ENCODE measurements at places on chromosomes 5 and 9.

DNA sequence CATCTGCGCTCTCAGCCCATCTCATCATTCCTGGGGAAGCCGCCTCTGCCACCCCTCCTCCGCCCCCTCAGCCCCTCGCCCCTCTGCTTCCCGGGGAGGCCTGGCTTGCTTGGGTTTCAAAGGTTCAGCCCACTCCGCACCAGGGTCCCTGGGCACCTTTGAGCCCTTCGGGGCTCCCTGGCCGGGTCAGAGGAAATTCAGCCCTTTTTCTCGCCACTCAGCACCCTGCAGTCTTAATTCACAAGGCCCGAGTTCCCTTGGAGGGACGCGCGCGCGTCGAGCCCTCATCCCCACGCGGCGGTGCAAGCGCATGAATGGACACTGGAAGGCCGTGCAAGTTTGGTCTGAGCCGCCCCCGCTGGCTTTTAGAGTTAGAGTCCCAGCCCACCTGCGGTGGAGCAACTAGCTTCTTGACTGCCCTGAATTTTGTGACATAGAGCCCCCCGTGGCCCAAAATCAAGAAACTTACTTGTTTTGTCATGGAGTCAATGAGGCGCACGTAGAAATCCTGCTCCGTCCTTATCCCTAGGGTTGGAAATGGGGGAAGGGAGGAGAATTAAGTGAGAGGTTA is 4.5 kb downstream of the EBF1 start:
- DNase-seq = no peak

- no peak for DNase-seq
Measured at GRCh38 chr9:136230773-136231172, 14.8 kb downstream of the QSOX2 start.

DNA sequence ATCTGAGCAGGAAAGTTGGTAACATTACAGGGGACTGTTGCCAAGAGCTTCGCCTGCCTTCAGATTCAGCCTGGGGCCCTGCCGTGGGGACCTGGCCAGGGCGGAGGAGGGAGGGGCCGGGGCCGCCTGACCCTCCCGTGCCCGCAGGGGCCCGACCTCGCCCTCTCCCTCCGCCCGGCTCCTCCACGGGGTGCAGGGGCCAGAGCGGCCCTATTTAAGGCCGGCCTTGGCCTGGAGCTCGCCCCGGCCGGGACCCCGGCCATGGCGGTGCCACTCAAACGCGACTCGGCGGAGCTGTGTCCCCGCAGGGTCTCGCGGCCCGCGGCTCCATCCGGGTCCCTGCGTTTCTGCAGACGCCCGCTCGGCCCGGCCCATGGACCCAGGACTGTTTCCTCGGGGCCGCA is 757 bp downstream of the TMEM250 start:
- DNase-seq = no peak

GRCh38 chr9:109043578-109043977 is 30.3 kb upstream of the CTNNAL1 start:
- no peak for DNase-seq

DNA sequence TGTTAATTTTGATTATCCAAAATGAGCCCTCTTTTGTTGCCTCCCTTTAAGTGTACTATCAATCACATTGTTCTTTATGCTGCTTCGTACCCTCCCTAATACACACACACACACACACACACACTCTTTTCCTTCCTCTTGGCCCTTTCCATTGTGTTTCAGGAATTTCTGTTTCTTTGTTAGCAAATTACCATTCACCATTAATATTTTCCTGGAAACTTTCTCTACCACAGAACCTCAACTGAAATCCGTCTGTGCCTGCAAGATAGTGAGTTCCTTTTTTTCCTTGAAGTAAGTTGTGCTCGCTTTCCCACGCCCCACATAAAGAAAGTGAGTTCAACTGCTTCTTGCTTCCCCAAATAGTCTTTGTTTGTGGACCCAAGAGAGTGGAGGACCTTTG is 61.8 kb downstream of the SMIM15 start:
- no peak for DNase-seq

GRCh38 chr9:34384368-34385165 is 7.9 kb upstream of the MYORG start:
- DNase-seq = no peak

DNA sequence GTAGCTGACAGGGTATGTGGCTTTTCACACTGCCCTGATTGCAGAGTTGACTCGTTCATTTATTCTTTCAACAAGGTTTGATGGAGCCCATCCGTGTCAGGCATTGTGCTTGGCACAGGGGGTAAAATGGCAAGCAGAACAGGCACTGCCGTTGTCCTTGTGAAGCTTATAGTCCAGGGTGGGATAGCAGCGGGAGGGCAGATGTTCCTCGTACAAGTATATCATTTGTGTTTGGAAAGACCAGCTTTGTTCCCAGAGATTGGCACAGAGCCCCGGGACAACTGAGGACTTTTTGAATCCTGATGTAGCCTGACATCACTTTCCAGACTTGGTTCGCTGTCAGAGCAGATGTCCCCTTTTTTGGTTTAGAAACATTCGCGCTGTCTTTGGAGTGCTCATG is 50.9 kb downstream of the MVB12B start:
- no peak for DNase-seq

DNA sequence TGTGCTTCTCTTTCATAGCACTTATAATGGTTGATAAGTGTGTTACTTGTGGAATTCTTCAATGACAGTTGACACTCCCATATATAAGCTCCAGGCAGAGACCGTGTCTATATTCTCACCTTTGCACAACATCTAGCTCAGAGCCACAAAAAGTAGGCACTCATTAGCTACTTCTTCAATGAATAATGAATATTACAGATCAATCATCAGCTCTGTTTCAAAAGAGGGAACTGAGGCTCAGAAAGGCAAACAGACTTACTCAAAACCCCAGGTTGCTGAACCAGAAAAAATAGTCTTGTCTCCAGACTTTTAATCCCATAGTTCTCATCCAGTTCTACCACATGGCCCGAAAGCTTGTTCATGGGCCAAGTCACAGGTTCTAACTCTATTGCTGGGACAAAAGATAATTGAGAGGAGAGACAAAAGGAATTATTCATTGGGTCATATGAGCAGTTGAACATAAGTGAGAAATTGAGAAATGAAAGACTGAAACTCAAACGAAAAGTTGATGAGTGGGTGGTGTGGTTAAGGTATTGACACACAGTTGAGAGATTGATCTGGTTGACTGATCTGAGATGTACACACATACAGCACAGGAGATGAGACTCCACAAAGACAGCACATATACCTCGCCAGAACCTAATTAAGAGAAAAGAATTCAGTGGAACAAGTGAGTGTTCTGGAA is 381.6 kb downstream of the EFNA5 start:
- peak; percentile 1 for DNase-seq

- peak; percentile 88 for DNase-seq
Measured at GRCh38 chr9:34701769-34702736, 7.9 kb downstream of the CCL21 start.

GRCh38 chr9:129885018-129885669 is 49.9 kb downstream of the USP20 start:
- peak; percentile 57 for DNase-seq

DNA sequence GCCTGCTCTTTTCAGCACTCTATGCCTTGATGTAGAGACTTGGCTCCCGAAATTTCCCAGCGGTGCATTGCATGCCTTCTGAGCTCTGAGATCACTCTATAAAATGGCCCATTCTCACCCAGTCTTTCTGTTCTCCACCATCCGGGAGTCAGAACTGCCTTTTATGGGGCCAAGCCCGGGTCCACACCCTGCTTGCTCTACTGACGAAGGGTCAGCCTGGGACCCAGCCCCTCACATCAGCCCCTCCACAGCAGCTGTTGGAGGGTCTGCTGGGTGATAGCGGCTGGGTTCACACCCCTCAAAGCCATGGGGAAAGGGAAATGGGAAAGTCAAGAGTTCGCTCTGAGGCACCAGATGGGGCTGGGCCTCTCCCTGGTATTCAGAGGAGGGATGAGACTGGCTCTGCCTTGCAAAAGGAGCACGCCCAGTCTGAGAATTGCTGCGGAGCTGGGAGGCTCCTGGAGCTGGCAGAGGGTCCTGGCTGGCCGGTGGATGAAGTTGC is 66.0 kb upstream of the ORM1 start:
- DNase-seq = no peak

- DNase-seq = no peak
Measured at GRCh38 chr5:79011219-79011836, 26.2 kb upstream of the ARSB start.

DNA sequence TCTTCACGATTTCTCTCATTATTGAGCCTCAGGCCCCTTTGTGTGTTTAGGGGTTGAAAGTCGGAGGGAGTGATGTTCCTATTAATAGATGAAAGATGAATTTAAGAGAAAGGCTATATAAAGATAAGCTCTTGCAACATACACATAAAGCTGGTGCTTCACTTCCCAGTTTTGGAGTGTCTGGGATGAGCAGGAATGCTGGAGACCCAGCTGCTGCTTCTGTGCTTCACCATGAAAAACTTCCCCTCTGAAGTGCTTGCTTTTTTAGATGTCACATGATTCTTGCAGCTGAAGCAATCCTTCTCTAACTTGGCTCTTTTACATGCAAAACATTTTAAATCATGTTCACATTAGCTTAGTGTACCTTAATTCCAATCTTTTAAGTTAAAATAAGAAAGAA is 19.7 kb upstream of the SNCAIP start:
- DNase-seq = no peak

DNA sequence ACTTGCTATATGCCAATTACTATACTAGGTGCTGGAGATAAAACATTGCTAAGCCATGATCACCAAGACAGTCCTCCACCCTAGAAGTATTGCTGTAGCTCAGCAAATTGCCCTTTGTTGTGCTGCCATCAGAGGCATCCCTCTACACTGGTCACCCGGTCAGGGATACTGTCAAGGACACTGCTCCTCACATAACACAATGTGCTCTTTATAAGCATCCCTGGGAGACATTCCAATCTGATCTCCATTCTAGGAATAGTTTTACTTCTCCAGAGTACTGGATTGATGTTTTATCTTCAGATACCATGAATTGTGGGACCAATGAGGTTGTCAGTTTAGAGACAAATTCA is 10.4 kb upstream of the DNAJA1 start:
- DNase-seq = no peak

DNA sequence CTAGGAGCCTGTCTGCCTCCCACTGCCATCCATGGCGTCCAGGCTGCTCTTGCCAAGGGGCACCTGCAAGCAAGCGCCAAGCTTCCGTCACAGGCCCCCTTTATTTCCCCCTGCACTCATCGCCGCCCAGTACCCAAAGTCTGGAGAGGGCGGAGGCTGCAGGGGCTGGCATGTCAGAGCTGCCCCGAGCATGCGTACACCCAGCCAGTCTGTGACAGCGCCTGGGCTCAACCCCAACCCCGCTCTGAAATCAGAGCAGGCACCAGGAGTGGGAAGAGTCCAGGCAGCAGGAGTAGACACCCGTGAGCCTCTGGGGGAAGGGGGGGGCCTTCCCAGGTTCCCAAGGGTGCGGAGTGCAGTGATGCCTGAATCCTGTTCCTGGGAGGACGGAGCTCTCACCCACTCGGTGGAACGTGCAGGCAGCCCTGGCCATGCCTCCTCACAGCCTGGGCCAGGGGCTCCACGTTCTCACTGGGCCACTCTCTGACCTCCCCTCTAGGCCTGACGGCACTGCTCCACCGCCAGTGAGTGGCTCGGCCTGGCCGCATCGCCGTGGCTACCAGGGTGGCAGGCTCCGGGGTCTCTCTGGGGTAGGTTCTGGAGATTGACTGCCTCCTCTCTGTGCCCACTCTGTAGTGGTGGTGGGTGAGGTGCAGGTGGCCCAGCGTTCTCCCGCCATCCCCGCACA is 469.0 kb downstream of the CDH9 start:
- DNase-seq = no peak

DNA sequence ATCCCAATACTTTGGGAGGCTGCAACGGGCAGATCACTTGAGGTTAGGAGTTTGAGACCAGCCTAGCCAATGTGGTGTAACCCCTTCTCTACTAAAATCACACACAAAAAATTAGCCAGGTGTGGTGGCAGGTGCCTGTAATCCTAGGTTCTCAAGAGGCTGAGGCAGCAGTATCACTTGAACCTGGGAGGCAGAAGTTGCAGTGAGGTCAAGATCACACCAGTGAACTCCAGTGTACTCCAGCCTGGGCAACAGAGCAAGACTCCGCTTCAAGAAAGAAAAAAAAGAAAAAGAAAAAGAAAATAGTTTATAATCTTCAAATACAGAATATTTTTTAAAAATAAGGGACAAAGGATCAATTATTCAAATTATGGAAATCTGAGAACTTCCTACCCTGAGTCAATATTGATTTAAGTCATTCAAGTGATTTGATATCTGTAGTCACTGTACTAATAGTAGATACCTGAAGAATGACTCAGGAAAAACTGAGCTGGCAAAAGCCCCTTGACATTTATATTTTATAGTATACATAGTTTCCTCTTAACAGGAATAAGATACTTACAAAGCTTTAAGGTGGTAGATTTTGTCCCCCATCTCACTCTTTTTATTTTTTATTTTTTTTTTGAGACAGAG is 61.8 kb downstream of the PTBP3 start:
- no peak for DNase-seq

- DNase-seq = no peak
Measured at GRCh38 chr5:56105511-56106291, 110.9 kb upstream of the IL6ST start.

DNA sequence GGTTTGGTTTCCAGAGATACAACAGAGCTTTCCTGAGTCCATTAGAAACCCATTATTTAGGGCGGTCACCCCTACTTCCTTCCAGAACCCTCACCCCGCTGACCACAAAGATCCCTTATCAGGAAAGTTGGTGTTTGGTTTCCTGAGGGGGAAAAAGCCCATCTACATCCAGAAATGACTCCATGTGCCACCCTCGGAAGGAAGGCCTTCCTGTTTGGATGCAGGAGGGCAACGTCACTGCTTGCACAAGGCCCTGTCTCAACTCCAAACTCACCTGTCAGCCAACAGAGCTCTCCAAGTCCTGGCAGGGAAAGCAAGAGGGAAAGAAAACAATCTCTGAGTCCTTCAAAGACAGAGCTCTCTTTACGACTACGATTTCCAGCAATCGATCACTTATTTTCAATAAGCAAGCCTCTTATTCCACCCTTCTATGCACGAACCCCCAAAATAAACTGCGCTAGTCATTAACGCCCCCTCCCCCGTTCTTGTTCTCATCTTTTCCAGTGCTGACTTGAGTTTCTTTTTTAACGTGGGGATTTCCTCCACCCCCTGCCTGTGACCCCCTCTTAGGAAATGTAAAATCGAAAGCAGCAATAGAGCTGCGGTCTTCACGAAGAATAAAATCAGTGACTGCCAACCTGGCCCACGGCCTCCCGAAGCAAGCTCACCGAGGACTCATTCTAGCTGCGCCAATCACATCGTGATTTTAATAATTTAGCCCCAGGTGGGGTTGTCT is 35.7 kb upstream of the NTNG2 start:
- DNase-seq = peak; percentile 66

DNA sequence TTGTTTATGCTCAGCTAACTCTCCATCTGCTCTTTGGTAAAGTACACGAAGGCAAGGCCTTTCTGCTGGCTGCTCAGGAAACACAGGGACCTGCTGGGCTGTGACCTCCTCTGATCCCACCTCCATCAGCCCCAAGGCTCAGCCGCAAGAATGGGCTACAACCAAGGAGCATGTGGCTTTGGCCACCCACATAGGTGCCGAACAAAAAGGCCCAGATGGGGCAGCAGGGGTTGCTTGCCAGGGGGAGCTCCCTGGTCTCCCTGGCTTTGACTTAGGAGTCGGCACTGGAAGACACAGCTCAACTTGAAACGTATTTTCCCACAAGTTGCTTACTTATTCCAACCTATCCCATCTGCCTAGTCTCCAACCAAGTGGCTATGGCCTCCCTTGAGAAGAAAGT is 461.1 kb downstream of the ICE1 start:
- no peak for DNase-seq
